ENCODE measurements at places on chromosomes 3 and 15. TPM values are rescaled to one million over a fixed set of nuclear protein-coding genes. Genes with fewer than 3 reads are reported as not detected.

DNA sequence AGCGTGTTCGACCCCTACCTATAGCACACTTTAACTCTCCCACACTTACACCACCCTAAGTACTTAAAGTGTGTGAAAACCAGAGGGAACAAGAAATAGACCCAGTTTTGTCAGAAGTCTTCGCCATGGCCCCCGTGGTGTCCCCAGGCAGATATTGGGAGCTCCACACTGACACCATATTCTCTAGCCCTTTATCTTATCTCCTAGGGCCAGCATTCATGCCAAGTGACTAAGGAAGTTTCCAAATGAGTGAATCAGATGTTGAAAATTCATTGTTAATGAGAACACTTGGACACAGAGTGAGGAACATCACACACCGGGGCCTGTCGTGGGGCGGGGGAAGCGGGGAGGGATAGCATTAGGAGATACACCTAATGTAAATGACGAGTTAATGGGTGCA, 31.8 kb downstream of the P3H2 start:
- no peak overlapping the region for H3K4me3 ChIP-seq
- H3K36me3 ChIP-seq, result no peaks in the 10 kb centered on the region
- DNase-seq, result no peak

- DNase-seq, result no peak
- H3K27ac ChIP-seq, result no peak overlapping the region
- H3K4me1 ChIP-seq, result peaks cover 29% of the 10 kb centered on the region
- H3K36me3 ChIP-seq, result no peaks in the 10 kb centered on the region
- no peak overlapping the region for H3K4me3 ChIP-seq
These were observed 2.4 kb downstream of the PFKFB4 start for GRCh38 chr3:48553886-48554845.

Gene GOLGA8J
- 0.19 TPM for total RNA-seq

Gene ZKSCAN7
- total RNA-seq, result 0.49 TPM

Gene CYP1A2
- total RNA-seq, result not detected

- H3K27ac ChIP-seq, result no peak overlapping the region
- H3K4me3 ChIP-seq, result no peak overlapping the region
These were observed 4.9 kb downstream of the LPP start for GRCh38 chr3:188158731-188159310.

Gene SERPINI2
- total RNA-seq, result not detected

DNA sequence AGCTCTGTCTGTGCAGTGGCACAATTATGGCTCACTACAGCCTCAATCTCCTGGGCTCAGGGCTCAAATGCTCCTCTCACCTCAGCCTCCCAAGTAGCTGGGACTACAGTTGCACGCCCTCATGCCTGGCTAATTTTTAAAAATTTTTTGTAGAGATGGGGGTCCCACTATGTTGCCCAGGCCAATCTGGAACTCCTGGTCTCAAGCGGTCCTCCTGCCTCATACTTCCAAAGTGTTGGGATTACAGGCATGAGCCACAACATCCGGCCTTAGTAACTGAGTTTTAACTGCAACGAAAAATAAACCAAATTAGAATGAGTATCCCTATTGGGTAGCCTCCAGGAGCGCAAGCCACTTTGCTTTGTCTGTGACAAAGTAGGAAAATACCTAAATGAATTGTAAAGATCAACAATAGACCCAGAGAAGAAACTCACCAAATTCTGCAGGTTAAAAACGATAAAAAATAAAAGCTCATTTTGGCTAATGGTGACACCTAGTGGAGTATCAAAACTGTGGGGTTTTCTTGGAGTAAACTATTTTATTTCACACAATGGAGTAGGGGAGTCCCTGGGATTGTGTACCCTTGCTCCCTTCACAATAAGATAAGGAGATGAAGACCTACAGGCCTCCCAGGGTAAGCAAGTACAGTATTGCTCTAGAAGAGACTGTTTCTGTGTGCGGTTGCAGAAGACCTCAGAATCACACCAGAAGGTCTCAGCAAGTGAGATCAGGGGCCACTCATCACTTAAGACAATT, 21.0 kb upstream of the CA12 start:
- no peak overlapping the region for H3K27ac ChIP-seq
- H3K4me1 ChIP-seq, result no peaks in the 10 kb centered on the region
- no peaks in the 10 kb centered on the region for H3K27me3 ChIP-seq

DNA sequence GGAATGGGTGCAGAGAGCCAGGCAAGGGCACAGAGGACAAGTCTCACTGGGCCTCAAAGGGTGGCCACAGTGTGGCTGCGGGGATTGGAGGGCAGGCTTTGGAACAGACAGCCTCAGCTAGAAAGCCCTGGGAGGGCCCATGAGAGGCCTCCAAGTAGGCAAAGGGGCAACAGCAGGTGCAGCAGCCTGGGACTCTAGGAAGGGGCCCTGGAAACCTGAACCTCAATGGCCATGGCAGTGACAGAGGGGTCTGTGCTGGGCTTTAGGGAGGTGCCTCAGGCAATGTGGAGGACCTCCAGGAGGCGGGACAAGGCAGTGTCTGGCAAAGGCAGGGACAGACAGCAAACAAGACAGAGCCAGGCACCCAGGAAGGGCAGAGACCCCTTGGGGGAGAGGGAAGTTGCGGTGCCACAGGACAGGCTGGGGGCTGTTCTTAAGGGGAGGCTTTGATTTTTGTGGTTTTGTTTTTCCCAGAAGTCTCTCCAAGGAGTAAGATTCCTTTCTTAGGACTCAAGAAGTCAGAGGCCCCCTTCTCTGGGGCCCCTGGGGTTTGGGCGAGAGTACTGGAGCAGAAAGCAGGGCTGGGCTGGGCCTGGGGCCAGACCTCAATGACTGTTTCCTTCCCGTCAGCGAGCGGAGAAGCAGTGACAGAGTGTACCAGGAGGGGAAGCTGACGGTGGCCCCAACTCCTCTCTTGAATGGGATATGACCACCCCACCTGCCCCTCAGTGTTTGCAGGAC, 9.7 kb downstream of the STOML1 start:
- peaks cover 4% of the 10 kb centered on the region for H3K36me3 ChIP-seq
- H3K4me3 ChIP-seq, result no peak overlapping the region
- peaks cover 37% of the 10 kb centered on the region for H3K4me1 ChIP-seq
- no peak for DNase-seq
- no peak overlapping the region for H3K27ac ChIP-seq

DNA sequence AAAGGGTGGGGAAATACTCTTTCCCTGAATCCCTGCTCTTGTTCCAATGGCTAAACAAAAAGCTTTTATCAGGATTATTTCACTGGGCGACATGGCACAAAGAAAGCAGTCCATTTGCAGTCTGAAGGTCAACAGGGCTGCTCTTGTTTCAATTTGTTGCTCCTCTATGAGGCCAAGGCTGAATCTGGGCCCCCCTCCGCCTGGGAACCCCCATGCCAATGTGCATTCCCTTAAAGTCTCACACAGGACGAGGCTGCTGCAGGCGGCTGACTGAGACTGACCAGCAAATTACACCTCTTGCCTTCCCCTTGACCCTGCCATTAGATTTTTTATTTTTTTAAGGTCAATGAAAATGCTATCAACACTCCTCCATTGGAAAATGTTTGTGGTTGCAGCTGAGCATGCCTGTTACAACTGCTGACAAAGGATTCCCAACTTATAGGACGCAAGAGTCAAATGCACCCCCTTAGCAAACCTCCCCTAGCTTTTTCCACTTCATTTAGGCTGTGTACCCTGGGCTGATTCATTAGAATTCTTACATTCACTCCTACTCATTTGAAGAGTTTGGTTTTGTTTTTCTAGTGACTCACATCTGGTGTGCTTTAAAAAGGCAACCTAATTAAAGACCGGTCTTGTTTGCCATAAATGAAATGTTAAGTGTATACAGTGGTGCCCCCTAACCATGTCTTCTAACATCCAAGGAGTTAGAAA, 60.8 kb upstream of the ARHGEF3 start:
- no peak overlapping the region for H3K27ac ChIP-seq
- peaks cover 46% of the 10 kb centered on the region for H3K4me1 ChIP-seq
- H3K27me3 ChIP-seq, result no peaks in the 10 kb centered on the region

GRCh38 chr3:60308808-60309207, 942.4 kb downstream of the FHIT start:
- DNase-seq, result no peak
- H3K27ac ChIP-seq, result no peak overlapping the region
- no peaks in the 10 kb centered on the region for H3K4me1 ChIP-seq
- H3K36me3 ChIP-seq, result no peaks in the 10 kb centered on the region
- H3K4me3 ChIP-seq, result no peak overlapping the region

Gene GOLGA8N
- 4.3 TPM for total RNA-seq

GRCh38 chr3:99108508-99108907, 207.0 kb upstream of the DCBLD2 start:
- H3K27ac ChIP-seq, result no peak overlapping the region
- H3K27me3 ChIP-seq, result no peaks in the 10 kb centered on the region
- H3K36me3 ChIP-seq, result no peaks in the 10 kb centered on the region

DNA sequence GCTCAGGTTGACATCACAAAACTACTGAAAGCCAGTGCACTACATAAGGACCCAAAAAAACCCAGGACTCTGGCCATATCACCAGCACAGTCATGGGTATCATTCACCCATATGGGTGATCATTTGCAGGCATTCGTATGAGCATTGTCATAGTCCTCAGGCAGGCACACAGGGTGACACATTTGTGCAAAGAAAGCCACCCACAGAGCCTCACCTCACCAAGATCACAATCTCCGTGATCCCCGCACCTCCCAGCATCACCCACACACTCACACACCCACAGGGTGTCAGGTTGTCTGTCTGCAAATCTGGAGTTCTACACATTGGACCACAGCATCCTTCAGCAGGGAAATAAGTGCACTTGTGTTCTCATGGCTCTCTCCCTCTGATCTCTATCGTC, 166.0 kb upstream of the LPP start:
- no peaks in the 10 kb centered on the region for H3K36me3 ChIP-seq
- peaks cover 34% of the 10 kb centered on the region for H3K4me1 ChIP-seq
- no peak overlapping the region for H3K4me3 ChIP-seq

- no peak for DNase-seq
- H3K4me1 ChIP-seq, result peaks cover 4% of the 10 kb centered on the region
These were observed 27.1 kb downstream of the CGGBP1 start for GRCh38 chr3:88031642-88032077.

DNA sequence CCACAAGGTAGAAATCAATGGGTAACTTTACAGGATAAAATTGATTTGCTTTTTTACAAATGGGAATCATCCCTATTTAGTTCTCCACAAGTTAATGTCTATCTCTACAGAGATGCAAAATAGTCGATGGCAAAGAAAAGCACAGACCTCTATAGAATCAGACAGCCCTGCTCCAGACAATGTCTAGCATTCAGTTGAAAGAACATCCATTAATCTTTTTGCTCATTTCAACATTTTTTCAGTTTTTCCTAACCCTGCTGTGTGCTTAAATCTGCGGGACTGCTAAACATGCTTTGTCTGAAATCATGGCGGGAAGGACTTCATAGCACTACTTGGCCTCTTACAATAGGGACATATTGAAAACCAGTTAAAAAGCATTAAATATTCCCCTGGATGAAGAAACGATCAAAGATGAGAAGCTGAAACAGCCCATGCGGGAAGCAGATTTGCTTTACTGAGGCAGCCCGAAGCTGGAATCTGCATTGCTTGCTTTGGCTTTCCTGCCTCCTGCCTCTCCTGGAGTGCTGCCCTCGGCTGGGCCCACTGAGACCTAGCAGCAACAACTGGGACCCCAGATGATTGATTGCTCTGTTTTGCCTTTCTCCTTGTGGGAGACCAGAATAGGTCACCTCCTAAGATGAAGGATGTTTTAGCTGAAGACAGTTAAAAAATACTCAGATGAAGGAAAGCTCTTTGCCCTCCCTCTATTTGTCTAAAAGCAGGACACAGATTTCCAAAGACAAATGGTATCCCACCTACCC, 38.5 kb upstream of the RASGRP1 start:
- no peaks in the 10 kb centered on the region for H3K27me3 ChIP-seq
- H3K27ac ChIP-seq, result no peak overlapping the region
- no peak for DNase-seq
- no peak overlapping the region for H3K4me3 ChIP-seq
- H3K4me1 ChIP-seq, result no peaks in the 10 kb centered on the region

Gene SENP8
- 0.14 TPM for total RNA-seq

GRCh38 chr15:58224068-58224467, 85.9 kb downstream of the AQP9 start:
- peaks cover 4% of the 10 kb centered on the region for H3K4me1 ChIP-seq
- no peak overlapping the region for H3K27ac ChIP-seq
- H3K36me3 ChIP-seq, result no peaks in the 10 kb centered on the region
- no peak overlapping the region for H3K4me3 ChIP-seq

Gene CTDSPL2
- 106 TPM for total RNA-seq

DNA sequence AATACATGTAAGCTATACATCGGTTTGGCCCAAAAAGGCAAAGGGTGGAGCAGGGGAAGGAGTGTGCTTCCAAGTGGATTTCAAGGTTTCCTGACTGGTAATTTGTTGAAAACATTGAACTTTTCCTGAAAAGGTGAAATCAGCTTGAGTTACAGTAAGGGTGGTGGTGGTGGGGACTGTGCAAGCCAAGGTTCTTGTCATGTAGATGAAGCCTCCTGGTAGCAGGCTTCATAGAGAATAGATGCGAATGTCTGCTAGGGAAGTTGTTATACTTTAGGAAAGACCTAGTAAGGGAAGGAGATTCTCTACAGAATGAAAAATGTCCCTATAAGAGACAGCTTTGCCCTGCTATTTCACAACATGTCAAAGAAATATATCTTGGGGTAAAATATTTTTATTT, 528.2 kb upstream of the CBLB start:
- DNase-seq, result no peak
- H3K4me1 ChIP-seq, result no peaks in the 10 kb centered on the region
- no peaks in the 10 kb centered on the region for H3K36me3 ChIP-seq
- H3K27me3 ChIP-seq, result no peaks in the 10 kb centered on the region
- H3K27ac ChIP-seq, result no peak overlapping the region

- no peaks in the 10 kb centered on the region for H3K27me3 ChIP-seq
- no peak overlapping the region for H3K27ac ChIP-seq
- no peak for DNase-seq
- no peak overlapping the region for H3K4me3 ChIP-seq
These were observed 258.9 kb downstream of the UACA start for GRCh38 chr15:70504299-70504951.

GRCh38 chr3:185058796-185059195, 94.1 kb downstream of the C3orf70 start:
- no peak overlapping the region for H3K4me3 ChIP-seq
- peaks cover 5% of the 10 kb centered on the region for H3K36me3 ChIP-seq
- H3K27me3 ChIP-seq, result no peaks in the 10 kb centered on the region
- no peak overlapping the region for H3K27ac ChIP-seq
- H3K4me1 ChIP-seq, result no peaks in the 10 kb centered on the region

Data from CD4-positive, alpha-beta T cell (primary cell).